A549 (cell line): ENCODE measurements at places on chromosomes 7 and 10. TPM values are rescaled to one million over a fixed set of nuclear protein-coding genes. Genes with fewer than 3 reads are reported as not detected.

CPA5 gene
- not detected in 3 replicates for polyA plus RNA-seq

TRIM50 gene
- not detected in 3 replicates for polyA plus RNA-seq

SPDYE6 gene
- not detected in 3 replicates for polyA plus RNA-seq

NHLRC2 gene
- 4.9 to 5.8 TPM (median 5.1 TPM) in 3 replicates for polyA plus RNA-seq

MSS51 gene
- 0.47 to 0.53 TPM (median 0.49 TPM) in 3 replicates for polyA plus RNA-seq

DNA sequence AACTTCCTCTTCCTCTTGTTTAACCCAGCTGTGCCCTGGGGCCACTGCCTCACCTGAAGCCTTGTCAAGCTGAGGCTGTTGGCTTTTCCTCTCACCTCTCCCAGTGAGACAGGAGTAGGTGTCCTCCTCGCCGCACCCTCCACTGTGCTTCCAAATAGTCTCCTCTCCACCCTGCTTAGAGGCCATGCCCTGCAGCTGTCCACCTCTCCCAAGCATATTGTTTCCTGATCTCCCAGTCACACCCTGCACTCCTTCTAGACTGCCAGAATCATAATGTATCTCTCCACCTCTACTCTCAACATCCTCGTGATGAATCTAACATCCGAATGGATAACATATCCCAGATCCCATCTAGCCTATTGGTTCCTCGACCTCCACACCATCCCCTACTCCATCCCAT is 196.3 kb upstream of the GHITM start:
- DNase-seq: no peak

GRCh38 chr10:75002967-75003594 is 108.4 kb upstream of the SAMD8 start:
- DNase-seq: no peak

- DNase-seq: no peak
Measured at GRCh38 chr7:44447874-44448425, 42.5 kb downstream of the NUDCD3 start.

GRCh38 chr10:17429490-17429889 is 24.9 kb downstream of the ST8SIA6 start:
- DNase-seq: no peak

- no peak for DNase-seq
Measured at GRCh38 chr7:22725585-22725984, 1.4 kb upstream of the IL6 start.

PPIF gene
- 73.1 to 95.5 TPM (median 75.0 TPM) in 3 replicates for polyA plus RNA-seq

GRCh38 chr10:71742301-71743088 is 22.9 kb upstream of the C10orf105 start:
- DNase-seq: no peak

GRCh38 chr7:40580776-40581175 is 446.0 kb downstream of the SUGCT start:
- DNase-seq: no peak

LRRC4 gene
- polyA plus RNA-seq: not detected in 3 replicates

DNA sequence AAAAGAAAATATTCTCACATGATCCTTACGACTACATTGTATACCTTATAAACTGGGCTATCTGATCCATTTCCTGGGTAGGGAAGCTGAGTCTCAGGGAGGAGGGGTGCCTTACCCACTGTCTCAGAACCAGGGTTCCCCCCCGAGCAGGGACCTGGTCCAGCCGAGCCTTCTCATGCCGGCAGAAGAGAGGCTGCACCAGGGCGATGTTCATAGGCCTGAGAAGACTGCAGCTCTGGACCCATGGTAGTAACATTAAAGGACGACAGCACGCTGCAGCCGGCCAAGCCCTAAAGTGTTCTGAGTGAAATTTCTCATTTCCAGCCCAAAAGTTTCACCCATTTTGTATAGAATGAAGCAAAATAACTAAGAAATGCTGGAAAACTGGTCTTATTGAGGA is 163.0 kb upstream of the TNS3 start:
- DNase-seq: no peak

CALML3 gene
- not detected in 3 replicates for polyA plus RNA-seq

TFR2 gene
- polyA plus RNA-seq: 2.5 to 3.1 TPM (median 3.0 TPM) in 3 replicates

DNA sequence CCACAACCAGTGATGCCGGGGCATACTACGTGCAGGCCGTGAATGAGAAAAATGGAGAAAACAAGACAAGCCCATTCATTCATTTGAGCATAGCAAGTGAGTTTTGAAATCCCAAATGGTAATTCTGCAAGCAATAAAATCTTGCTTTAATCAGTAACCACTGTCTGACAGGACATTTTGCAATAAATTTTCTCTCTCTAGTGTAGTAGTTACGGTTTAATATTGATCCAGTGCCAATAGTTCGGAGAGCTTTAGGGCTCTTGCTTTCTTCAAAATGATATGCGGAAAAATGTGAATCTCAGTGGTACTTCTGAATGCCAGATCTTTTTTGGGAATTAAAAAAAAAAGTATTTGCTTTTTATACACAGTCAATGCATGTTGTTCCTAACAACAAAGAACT is 520.4 kb downstream of the SDK1 start:
- no peak for DNase-seq
